GM23248 (cell line): ENCODE measurements at places on chromosomes 5 and 9. TPM values are rescaled to one million over a fixed set of nuclear protein-coding genes. Genes with fewer than 3 reads are reported as not detected.

DNA sequence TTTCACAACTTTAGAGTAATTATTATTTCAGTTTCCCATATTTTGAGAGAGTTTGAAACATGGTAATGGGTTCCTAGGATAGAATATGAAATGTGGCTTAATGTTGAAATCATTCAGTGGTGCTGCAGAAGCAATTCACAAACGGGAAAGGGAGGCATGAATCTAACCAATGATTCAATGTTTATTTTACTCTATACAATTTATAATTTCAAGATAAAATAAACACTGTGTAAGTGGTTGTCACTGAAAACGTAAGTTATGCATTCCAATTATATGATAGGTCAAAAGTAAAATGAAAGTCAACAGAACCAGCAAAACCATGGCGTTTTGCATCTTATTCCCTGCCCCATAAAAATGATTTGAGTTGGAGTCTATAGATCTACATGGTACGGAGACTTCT is 1207.1 kb upstream of the CDH18 start:
- DNase-seq, result no peak

Gene TNFSF15
- not detected in 2 replicates for polyA plus RNA-seq

- DNase-seq, result peak; percentile 79
Observed at GRCh38 chr5:115415143-115415491, 118.7 kb upstream of the CCDC112 start.

Gene PPWD1
- 22.5 and 23.9 TPM in 2 replicates for polyA plus RNA-seq

DNA sequence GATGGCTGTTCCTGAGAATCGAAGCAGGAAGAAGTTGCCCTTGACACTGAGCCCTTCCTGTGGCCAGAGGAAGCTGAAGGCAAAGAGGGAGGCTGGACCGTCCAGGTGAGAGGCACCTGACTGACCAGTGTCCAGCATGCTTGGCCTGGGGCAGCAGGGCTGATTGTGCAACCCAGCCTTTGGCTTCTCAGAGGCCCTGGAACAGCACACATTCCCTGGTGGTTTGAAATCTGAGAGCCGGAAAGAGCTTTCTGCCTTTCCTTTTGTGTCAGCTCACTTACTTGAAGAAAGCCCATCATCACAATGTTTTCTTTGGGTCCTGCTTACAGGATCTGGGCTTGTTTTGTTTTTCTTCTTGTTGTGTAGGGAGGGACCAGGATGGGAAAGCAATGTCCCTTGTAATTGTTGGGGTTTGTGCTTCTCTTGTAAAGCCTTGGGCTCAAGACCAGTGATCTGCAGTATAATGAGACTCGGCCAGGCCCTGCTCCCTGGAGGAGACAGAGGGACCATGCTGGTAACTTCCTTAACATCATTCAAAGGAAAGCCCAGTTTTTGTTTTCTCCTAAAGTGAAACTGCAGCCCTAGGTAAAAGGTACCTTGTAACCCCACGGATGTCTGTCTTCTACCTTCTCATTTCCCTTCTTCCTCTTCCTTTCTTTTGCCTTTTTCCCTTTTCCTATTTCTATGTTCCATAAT is 213.7 kb downstream of the NXNL2 start:
- DNase-seq, result peak; percentile 76

GRCh38 chr5:149441986-149442385 is 62.9 kb upstream of the IL17B start:
- DNase-seq, result no peak

Gene SLC36A3
- polyA plus RNA-seq, result not detected in 2 replicates

Gene SLC24A2
- polyA plus RNA-seq, result not detected in 2 replicates

Gene NAIP
- 2.4 and 2.8 TPM in 2 replicates for polyA plus RNA-seq

Gene SLC34A3
- polyA plus RNA-seq, result not detected in 2 replicates

- DNase-seq, result peak; percentile 57
Observed at GRCh38 chr9:34413231-34413852, 36.6 kb upstream of the MYORG start.

DNA sequence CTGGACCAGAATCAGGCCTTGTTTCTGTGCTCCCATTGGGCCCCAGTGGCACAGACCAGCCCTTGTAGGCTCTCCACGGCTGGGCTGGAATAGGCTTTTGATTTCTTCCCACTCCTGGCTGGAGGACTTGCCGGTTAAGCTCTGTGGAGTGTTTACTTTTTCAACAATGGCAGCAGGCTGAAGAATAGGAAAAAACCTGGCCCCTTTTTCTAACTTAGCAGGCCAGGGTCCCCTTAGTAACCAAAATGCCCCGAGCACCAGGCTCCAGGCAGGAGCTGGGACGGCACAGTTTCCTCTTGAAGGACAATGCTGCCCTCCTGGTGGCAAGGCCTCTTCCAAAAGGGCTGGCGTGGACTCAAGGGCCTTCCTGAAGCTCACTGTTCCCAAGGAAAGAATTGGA is 230.3 kb downstream of the CRB2 start:
- no peak for DNase-seq

- DNase-seq, result peak; percentile 93
Observed at GRCh38 chr5:145587710-145588109, 247.4 kb downstream of the PRELID2 start.

GRCh38 chr5:147859962-147860640 is 18.4 kb upstream of the SCGB3A2 start:
- DNase-seq, result no peak

DNA sequence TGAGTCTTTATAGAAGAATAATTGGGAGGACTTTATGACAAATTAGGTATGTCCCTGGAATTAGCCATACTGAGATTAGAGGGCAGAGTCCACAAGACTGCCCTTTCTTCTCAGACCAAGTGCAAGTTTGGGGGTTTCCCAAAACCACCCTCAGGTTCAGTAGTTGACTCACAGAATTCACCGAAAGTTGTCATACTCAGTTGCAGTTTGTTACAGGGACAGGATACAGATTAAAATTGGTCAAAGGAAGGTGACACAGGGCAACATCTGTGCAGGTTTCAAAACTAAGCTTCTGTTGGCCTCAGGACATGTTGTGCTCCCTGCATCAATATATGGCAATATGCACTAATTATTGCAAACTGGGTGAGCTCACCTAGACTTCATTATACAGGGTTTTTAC is 3.8 kb downstream of the RANBP17 start:
- DNase-seq, result no peak

DNA sequence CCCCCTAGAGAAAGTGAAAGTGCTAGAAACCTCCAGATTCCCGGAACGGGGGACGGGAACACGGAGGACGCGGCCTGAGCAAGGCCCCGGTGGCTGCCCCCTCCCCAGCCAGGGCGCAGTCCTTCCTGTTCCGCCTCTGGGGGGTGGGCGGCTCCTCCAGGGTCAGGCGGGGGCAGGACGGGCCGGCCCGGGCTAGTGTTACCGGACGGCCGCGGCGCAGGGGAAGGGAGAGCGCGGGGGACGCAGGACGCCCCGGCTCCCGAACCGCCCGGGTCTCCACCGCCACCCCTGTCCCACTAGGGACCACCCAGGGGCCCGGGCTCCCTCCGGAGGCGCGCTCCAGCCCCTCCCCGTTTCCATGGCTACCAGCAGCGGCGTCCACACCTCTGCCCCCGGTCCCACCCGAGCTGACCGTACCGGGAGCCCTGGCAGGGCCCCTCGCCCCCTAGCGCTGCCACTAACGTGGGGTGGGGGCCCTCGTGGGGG is 579 bp downstream of the SLC12A7 start:
- DNase-seq, result no peak

Gene WDR38
- polyA plus RNA-seq, result not detected in 2 replicates

DNA sequence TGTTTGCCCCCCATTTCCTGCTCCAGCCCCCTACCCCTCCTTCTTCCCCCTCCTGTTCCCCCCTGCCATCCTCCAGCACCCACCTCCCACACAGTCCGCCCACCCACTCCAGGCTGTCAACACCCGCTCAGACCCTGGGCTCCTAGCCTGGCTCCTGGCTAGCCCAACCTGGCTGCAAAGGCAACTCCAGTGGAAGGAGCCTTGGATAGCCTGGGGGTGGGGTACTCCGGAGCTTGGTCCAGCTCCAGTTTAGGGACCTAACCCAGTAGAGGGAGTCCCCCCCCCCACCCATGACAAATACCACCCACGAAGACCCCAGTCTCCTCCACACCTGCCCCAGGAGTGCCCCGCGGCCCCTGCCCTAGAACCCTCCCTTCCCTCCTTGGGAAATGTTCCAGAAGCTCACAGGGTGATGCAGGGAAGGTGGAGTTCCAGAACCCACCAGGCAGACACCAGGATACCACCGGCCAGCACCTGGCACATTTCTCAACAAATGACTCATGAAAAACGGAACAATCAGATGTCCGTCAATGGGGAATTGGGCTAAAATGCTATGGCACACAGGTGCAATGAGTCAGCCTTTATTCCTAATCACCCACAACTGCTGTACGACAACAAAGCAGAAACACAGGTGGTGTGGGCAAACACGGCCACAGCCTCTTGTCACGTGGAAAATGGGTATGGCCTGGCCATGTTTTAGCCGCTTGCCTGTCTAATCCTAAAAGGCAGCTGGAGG is 901 bp upstream of the SLC12A7 start:
- DNase-seq, result no peak

- peak; percentile 29 for DNase-seq
Observed at GRCh38 chr9:92716557-92716956, 46.6 kb upstream of the IPPK start.

Gene TEX48
- not detected in 2 replicates for polyA plus RNA-seq

GRCh38 chr5:1974081-1974480 is 91.4 kb upstream of the IRX4 start:
- no peak for DNase-seq

Gene FBP2
- not detected in 2 replicates for polyA plus RNA-seq

- no peak for DNase-seq
Observed at GRCh38 chr9:27212191-27212590, 84.8 kb downstream of the EQTN start.

Gene CATSPER3
- 0.14 and 0.18 TPM in 2 replicates for polyA plus RNA-seq

Gene ZNG1F
- polyA plus RNA-seq, result 5.7 and 6.0 TPM in 2 replicates

Gene OCLN
- polyA plus RNA-seq, result 0.52 and 0.59 TPM in 2 replicates

DNA sequence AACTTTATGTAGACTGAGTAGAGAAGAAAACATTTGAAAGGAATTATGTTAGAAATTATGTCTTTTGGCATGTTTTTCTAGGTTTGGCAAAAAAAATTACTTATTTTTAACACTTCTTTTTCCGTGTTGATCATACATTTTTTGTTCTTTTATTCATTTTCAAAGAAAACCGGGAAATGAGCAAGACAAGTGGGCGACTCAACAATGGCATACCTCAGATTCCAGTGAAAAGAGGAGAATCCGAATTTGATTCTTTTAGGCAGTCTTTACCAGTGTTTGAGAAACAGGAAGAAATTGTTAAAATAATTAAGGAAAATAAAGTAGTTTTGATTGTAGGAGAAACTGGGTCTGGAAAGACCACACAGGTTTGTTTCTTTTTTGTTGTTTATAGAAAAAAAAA is 12.9 kb downstream of the YTHDC2 start:
- DNase-seq, result peak; percentile 30

Gene NTRK2
- polyA plus RNA-seq, result 0.05 TPM in 1 of 2 replicates, not detected in the other

DNA sequence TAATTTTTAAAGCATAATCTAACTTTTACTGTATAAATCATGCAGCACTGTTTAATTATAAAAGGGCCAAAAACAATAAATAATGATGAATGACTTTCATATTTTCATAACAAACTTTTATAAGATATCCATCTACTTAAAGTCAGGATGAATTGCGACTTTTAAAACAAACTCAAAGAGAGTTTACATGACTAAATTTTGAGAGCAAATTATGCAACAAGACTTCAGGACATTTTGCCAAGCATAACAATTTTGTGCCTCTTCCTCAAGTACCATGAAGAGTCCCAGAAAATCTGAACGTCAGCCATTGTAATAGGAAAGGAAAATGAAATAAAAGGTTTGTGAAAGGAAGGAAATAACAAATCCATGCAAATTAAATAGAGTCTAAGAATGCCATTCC is 24.4 kb downstream of the ERAP1 start:
- no peak for DNase-seq

GRCh38 chr5:6496636-6497035 is 48.0 kb downstream of the UBE2QL1 start:
- no peak for DNase-seq

Gene GABRA1
- not detected in 2 replicates for polyA plus RNA-seq

DNA sequence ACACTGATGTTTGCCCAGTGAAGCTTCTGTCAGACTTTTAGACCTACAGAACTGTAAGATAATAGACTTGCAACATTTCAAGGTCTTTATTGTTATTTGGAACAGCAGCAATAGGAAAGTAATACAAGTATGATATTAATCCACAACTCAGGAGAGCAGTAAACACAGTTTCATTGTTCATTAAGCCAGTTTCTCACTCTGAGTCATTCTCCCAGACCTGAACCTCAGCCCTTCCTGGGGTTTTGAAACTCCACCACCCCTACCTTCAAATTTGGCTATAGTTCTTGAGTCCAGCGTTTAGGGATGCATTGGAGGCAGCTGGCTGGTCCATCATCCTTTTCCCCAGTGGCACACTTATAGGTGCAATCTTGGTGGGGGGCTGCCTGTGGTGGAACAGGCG is 203.2 kb downstream of the RAB3C start:
- no peak for DNase-seq

Gene SQSTM1
- 265 and 310 TPM in 2 replicates for polyA plus RNA-seq

- peak; percentile 96 for DNase-seq
Observed at GRCh38 chr5:169300468-169301385, at the start of gene SLIT3. SLIT3 (minus strand) TSS chr5:169301139; CDS start chr5:169300709, 430 bp downstream.

GRCh38 chr5:926417-927171 is 33.9 kb downstream of the TRIP13 start:
- peak; percentile 56 for DNase-seq
